Effector CD4-positive, alpha-beta T cell (primary cell): ENCODE measurements at places on chromosomes 7 and 10.

- no peak for DNase-seq
Measured at GRCh38 chr10:118835682-118836326, 81.0 kb upstream of the CACUL1 start.

- DNase-seq = no peak
Measured at GRCh38 chr10:72039377-72039776, 49.0 kb downstream of the SPOCK2 start.

- DNase-seq = no peak
Measured at GRCh38 chr7:139321071-139321745, 19.9 kb upstream of the FMC1 start.

- DNase-seq = no peak
Measured at GRCh38 chr10:122343135-122343800, 31.2 kb upstream of the PLEKHA1 start.

- DNase-seq = no peak
Measured at GRCh38 chr10:91616137-91616536, 16.7 kb downstream of the PPP1R3C start.

DNA sequence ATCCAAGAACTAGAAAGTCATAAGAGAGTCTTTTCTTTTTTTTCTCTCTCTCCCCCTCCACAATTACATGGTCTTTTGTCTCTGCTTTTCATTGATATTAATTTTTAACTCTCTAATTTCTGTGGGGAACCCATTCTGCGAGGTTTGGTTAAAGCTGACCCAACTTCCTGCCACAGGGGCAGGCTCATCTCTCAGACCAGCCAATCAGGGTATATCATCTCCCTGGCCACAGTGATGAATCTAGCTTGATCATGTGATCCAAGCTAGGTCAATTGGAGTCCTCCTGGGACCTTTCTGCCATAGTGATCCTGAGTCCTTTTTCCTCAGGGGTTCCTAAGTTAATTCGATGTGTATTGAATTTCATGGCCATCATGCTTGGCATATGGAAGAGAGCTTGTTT is 38.0 kb upstream of the TRUB1 start:
- no peak for DNase-seq

GRCh38 chr7:26880852-26881251 is 16.5 kb upstream of the SKAP2 start:
- DNase-seq = no peak

- no peak for DNase-seq
Measured at GRCh38 chr10:91788527-91788926, 9.7 kb upstream of the TNKS2 start.

GRCh38 chr10:102777711-102778453 is 34.1 kb downstream of the WBP1L start:
- no peak for DNase-seq

DNA sequence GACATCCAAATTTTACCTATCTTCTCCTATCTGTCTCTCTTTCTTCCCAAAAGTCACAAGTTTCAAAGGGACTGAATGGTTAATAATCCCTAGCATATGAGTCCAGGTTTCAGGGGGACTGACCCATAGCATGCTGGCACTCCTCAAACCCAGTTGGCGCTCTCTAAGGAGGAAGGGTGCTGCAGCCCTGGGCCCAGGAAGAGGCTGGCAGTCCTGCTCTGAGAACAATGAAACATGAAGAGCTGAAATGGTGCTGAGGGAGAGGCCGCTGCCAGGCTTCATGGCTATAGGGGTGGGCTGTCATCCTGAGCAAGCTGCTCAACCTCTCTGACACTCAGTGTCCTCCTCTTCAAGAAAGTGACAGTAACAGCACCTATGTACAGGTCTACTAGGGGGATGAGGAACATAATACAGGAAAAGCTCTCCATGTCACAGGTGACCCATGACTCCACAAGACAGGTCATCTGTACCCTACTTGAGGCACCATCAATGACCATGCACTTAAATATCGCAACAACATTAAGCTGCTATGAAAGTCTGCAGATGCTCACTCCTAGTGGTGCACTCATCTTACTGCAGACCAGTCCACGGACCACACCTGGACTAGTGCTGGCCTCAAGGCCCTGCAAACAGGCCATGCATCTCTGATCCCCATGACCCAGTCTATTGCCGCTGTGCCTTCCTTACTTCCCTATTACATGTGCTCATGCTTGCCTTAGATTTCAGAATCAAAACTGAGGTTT is 17.0 kb downstream of the COBL start:
- DNase-seq = no peak

DNA sequence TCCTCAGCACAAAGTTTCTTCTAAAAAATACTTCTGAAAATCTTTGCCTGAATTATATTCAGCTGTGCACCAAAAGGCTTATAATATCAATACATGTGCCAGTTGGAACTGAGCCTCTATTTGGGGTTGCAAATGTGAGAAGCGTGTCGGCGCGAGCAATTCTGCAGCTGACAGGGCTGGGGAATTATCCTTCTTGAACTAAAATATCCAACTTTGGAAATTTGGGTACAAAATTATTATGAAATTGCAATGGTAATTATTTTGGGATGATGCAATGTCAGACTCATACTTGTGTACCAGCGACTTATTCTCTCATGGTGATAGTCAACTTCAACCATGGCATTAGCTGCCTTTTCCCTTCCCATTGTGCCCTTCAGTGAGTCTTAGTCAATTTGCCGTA is 507.0 kb upstream of the KLF6 start:
- no peak for DNase-seq

DNA sequence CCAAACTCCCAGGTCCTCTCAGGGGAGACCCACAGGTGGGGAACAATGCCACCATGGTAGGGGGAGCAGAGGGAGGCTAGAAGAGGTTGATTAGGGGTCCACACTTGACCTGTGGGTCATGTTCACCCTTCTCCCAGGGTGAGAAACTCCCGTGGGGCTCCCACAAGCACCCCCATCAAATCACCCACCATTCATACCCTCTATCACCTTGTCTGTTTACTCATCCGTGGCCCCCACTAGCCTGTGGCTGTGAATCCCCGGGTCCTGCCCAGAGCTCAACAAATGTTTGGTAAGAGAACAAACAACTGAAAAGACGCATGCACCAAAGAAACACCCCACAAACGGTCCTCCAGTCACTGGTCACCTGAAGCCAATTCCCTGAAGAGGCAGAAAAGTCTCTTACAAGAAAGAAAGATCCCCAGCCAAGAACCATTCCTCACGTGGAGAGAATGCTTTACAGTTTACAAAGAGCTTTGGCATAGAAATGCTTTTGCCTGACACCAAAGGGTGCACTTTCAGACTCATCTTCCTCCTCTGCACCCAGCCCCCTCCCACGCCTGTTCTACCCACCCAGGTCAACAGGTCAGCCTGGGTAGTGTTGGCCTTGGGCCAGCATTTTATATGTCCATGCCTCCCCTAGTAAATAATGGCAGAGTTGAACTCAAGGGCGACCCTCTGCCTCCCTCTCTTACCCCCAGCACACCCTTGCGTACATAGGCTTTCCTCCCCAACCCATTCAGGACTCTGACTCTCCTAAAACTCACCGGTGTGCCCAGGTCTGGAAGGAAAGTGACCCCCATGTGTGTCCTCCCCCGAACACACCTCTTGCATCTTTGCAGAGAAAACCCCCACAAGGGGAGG is 1.9 kb downstream of the ZCCHC24 start:
- no peak for DNase-seq

DNA sequence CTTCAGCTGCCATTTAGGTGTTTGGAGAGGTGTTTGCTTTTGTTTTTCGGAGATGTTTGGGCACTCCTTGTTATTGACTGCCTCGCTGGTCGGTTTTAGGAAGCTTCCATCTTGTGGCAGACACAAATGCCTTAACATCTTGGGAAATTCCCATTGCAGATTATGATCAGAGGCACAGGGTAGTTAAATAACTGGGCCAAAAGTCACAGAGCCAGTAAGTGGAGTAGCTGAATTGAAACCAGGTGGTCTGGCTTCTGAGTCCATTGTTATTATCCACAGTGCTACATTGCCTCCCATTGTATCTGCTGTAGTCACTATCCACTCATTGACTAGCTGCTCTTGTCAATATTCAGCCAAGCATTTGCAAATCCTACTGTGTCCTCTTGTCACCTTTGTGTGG is 138.2 kb upstream of the PLPP4 start:
- DNase-seq = no peak

GRCh38 chr7:7292085-7292484 is 109.7 kb downstream of the C1GALT1 start:
- DNase-seq = no peak

- DNase-seq = no peak
Measured at GRCh38 chr10:121250995-121251764, 347.1 kb downstream of the FGFR2 start.
